ENCODE measurements at places on chromosomes 6 and 20.

- DNase-seq: no peak
Measured at GRCh38 chr20:23636182-23636907, 1.4 kb downstream of the CST3 start.

DNA sequence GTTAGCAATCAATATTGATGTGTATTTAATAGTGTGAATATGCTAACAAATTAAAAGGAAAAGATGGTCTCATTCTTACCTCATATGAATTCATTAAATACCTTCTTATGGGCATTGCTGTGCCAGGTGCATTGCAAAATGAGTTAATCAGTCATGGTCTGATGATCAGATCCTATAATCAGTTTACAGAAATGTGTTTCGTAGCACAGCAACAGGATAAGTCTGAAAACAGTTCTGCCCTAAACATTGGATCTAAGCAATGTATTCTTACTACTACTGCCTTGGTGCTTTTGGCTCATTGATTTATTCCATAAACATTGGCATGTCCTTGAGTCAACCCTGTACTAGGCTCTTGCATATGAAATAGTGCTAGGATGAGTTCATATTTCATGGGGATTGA, 417.0 kb upstream of the JAG1 start:
- DNase-seq: no peak

DNA sequence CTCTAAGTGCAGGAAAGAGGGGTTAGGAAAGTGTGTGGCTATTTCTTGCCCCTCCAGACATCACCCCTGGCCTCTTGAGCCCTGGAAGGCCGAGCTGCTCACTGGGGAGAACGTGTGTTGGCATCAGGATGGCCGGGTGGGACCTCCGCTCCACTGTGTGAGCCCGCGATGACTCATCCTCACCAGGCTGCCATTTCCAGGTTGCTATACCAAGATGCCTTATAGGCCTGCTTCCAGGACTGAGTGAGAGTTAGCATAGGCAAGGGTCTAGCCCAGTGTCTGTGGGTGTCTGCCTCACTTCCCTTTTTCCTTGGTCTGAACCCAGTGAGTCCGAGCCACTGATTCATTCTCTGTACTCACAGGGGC, 105.0 kb downstream of the MRPL14 start:
- no peak for DNase-seq

GRCh38 chr6:143098054-143098671, 37.5 kb downstream of the AIG1 start:
- DNase-seq: no peak

DNA sequence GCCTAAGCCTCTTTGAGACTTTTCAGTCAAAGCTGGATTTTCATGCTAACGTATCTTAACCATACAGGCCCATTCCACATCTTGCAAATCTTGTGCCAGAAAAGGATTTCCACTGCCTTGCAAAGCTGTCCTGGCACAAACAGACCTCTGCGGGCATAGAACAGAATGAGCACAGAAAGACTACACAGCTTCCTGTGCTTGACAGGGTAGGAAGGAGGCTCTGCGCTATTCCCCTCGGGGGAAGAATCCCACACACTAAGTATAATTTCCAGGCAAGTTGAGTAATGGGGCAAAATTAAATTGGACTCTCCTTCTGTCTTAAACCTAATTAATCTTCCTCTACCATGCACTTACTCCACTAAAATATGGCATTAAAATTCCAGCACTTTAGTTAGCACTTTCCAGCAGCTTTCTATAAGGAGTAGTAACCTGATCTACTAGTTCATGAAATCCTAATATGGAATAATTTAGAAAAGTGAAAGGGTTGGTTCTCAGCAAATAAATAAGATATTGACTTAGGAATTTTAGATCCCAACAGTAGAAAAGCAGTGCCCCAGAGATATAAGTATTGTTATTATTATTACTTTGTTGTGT, 532.1 kb upstream of the JAG1 start:
- no peak for DNase-seq

DNA sequence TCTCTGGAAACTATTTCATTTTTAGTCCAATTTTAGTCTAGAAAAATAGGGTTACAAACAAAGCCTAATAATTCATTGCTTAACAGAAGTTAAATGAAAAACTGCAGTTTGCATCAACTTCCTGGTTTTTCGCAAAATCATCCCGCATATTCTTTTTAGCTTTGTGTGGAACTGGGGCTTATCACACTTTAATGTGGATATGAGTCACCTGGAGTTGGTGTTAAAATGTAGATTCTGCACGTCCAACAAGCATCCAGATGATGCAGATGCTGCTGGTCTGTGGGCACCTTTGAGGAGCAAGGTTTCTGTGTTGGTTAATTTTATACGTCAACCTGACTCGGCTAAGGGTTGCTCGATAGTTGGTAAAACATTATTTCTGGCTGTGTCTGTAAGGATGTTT, 126.1 kb downstream of the PLCB4 start:
- DNase-seq: no peak

DNA sequence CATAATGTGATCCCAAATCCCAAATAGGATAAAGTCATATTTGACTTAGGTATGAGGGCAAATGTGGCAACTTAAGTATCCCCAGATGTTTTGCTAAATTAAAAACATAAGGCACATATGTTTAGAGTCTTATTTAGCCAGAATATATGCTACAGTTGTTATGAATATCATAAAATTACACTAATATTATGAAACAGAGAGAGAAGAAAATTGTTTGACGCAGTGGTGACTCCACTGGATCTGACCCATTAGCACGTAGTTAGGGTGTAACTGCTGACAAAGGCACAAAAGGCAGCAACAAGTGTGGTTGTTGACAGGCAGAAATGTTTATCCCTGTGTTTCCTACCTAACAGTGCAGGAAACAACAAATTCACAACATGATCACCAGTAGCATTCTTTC, 152.4 kb upstream of the THBS2 start:
- no peak for DNase-seq

- no peak for DNase-seq
Measured at GRCh38 chr6:10355115-10355702, 59.7 kb downstream of the TFAP2A start.

GRCh38 chr20:47989957-47990356, 204.7 kb upstream of the SULF2 start:
- DNase-seq: no peak

GRCh38 chr20:14644306-14645097, 307.1 kb upstream of the FLRT3 start:
- DNase-seq: no peak

- no peak for DNase-seq
Measured at GRCh38 chr6:170162775-170163404, 128.0 kb downstream of the DLL1 start.

- DNase-seq: no peak
Measured at GRCh38 chr6:51513891-51514747, 573.3 kb downstream of the PKHD1 start.

GRCh38 chr6:46381057-46381456, 110.2 kb downstream of the RCAN2 start:
- no peak for DNase-seq

DNA sequence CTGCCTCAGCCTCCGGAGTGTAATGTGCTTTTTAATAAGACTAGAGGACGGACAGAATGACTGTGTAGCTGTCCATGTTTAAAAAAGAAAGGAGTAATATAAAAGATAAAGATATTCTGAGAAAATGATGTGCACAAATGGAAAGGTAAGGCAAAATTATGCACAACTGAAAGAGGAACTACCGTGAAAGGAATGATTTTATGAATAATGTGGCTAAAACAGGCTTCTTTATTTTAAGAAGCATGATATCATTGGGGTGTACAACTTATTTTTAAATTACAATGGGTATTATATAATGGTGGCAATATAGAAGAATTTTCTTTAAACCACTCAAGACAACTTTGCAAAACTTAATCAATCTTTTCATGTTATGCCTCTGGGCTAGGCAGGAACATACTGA, 78.1 kb downstream of the FIG4 start:
- DNase-seq: no peak

DNA sequence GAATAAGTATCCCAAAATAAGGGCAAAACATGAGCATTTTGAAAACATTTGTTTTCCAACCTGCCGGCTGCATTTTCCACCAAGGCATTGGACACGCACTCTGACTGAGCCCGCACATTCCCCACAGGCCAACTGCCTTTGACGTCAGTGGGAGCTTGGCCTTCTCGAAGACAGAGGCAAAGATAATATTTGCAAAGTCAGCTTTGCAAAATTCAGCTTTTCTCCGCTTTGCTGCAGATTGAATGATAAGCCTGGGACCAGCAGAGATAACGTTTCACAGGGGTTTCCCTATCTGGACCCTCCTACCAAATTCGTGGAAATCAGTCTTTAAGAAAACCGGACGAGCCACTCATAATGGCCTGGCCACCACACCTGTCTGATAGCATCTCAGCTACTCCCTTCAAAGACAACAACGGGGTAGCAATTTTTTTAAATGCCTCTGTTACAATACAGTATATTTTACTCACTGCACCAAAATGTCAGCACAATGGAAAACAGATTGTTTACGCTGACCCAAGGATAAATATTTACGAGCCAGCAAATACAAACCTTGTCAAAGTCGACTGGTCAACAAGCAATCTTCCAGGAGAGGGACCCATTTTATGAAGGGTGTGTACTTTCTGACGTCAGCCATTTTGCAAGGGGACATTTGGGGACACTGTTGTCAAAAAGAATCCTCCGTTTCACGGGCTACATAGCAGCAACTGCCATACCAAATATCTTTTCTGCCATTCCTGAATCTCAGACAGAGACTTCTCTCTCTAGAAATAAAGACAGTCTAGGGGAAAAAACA, 100.5 kb downstream of the TFAP2A start:
- DNase-seq: no peak

DNA sequence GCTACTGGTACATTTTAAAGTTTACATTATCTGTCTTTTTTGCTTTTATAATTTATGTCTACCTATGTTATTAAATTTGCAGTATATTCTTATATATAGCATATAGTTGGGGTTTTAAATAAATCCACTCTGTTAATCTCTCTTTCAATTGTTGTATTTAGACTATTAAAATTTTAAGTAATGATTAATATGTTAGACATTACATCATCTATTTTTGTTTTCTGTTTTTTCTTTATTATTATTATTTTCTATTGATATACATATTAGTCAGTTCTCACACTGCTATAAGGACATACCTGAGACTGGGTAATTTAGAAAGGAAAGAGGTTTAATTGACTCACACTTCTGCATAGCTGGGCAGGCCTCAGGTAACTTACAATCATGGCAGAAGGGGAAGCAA, 1338.2 kb upstream of the GJE1 start:
- no peak for DNase-seq

GRCh38 chr6:144574796-144575195, 289.7 kb downstream of the UTRN start:
- no peak for DNase-seq

GRCh38 chr6:13907001-13907350, 17.8 kb upstream of the RNF182 start:
- DNase-seq: no peak

GRCh38 chr6:110125361-110125760, 54.1 kb downstream of the WASF1 start:
- DNase-seq: no peak

DNA sequence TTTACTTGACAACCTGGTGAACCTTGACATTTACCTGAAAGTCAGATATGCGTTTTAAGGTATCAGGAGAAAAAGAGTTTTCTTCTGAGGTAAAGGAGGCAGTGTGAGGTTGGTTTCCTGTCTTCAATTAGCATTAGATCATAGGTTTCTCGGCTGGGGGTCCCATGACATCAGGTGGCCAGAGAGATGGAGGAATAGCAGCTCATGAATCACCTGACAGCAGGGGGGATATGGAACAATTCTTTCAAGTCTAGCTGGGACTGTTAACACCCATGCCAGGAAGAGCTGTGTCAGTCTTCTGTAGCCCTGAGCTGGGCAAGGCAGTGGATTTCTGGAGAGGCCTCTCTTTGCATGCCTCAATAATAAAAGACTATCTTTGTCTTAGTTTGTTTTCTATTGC, 108.0 kb upstream of the TMEM170B start:
- DNase-seq: no peak

All from stimulated activated CD8-positive, alpha-beta memory T cell treated with anti-CD3 and anti-CD28 coated beads, Interleukin-15, amount 100 ng/mL, for 4 hours (primary cell).